ENCODE measurements at places on chromosomes 2 and 18.

DNA sequence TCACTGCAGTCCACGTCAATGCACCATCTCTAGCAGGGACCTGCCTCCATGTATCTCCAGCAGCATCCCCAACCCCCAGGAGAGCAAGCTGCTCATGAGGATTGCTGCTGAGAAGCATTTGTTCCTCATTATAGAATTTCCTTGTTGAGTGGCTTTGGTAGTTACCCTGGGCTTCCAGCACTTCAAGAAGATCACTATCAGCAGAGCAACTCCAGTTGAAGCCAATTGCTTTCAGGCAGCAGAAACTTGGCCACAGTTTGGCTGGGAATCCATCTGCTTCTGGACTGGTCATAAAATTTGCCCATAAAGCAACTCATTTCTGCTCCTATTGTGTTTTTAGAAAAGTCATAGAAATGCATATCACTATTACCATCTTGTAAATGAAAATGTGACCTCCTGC, 17.4 kb downstream of the TRPM8 start:
- no peak for DNase-seq

GRCh38 chr2:226991663-226992062, 155.8 kb downstream of the RHBDD1 start:
- DNase-seq = no peak

DNA sequence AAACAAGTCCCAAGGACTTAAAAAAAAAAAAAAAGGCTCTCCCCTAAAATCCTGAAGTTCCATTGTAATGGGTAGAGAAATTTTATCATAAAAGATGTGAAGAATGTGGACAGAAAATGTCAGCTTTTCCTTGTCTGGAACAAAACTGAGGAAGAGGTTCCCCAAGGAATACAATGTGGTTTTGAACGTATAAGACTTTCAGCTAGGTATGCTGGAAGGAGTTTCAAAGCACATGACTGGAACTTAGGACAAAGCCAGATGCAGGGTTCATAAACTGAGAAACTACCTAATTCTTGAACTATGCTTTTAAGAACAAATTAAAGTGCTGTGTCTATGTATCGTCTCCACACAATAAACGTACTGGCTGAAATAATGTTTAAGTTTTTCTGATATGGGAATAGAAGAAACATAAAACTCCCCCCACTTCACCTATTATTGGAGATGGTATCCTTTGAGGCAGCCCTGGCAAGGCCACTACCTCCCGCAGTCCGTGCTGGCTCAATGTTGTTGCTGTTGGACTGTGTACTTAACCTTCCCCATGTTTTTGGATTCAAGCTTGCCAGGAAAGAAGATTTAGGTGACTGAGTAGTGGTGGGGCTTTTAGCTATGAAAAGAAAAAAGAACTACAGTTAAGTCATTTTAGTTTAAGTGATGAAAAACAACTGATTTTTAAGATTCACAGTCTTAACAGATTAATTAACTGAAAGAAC, 84.2 kb upstream of the DNER start:
- DNase-seq = no peak

DNA sequence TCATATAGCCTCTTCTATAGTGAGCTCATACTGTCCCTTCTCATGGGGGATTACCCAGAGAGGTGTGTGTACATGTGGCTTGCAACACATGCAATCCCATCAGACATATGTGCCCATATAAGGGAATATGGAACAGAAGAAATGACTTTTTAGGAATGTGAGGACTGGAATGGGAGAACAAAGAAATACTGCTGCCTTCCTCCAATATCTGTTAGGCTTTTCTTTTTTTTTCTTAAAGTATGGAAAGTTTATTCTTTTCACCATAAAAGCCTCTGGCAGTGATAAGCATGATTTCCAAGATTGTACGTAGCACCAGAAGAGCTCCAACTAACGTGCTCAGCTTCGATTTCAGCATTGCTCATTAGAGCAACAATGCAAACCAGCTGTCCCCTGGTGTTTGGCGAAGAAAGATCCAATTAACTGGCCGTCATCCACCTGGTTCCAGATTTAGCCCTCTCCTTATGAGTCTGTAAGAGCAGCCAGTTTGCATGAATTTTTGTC, 113.6 kb downstream of the ADCYAP1 start:
- DNase-seq = no peak

GRCh38 chr2:196449083-196449482, 190.4 kb upstream of the CCDC150 start:
- no peak for DNase-seq

DNA sequence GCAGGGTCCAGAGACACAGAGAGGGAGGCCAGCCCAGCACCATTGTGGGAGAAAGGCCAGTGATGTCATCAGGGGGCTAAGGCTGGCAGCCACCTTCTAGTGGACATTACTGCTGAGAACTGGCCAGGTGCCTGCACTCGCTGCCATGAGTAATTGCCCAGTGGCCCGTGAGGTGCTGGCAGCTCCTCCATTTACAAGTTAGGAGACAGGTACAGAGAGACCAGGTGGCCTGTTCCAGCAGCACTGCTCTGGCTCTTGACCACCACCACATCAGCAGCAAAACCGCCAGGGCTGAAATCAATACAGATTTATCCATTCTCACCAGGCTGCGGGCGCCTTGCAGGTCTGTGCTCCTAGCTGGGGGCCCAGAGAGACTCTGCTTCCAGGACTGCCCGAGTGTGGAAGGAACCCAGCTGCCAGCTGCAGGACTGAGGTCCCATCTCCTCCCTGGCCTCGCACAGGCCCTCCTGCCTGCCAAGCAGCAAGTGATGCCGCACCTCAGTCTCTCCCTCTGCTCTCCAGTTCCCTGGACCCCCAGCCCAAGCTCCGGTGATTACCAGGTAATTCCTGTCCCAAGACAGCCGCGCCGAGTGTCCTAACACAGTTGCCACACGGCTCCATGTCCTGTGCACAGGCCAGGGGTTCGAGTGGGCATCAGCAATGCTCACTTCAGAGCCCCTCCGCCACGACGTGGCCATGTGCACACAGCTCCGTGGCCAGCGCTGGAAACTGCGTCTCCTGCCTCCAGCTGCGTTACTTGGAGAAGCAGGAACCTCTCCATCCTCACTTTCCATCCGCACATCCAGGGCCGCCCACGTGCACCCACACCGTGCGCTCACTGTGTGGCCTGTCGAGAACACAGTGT, 101.0 kb upstream of the CTDP1 start:
- DNase-seq = no peak

DNA sequence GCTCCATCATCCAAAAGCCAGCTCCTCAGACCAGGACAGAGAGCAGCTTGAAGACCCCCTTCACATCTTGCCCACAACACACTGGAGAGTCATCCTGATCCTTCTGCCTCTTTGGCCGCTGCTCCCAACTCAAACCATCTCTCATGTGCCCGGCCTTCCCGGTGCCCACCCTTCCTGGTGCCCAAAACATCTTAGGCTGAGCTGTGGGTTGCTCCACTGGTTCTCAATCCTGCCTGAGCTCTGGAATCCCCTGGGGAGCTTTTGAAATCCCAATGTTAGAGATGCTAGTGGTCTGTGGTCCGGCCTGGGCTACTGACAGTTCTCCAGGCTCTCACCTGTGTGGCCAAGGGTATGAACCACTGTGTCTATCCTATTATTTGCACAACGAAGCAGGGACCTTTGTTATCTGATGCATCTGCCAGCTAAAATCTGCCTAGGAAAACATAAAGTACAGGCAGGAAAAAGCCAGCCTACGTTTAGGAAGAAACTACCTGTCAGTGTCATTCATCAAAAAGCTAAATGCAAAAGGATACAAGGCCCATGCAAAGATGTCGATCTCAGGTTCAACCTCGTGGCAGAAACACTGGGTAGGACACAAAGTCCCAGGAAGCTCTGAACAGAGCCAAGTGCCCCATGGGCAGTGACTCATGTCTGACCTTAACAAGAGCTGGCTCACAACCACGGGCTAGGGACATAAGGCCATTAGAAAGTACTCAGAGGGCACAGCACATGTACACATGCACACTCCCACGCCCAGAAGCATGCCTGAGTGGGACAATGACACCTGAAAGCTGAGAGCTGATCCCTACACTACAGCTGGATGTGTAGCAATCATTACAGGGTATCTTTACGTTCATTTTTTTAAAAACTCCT, 30.8 kb downstream of the TBC1D8 start:
- DNase-seq = no peak

GRCh38 chr2:190173392-190173791, 110.9 kb upstream of the MSTN start:
- DNase-seq = no peak

GRCh38 chr2:45707006-45707405, 55.5 kb downstream of the PRKCE start:
- no peak for DNase-seq

DNA sequence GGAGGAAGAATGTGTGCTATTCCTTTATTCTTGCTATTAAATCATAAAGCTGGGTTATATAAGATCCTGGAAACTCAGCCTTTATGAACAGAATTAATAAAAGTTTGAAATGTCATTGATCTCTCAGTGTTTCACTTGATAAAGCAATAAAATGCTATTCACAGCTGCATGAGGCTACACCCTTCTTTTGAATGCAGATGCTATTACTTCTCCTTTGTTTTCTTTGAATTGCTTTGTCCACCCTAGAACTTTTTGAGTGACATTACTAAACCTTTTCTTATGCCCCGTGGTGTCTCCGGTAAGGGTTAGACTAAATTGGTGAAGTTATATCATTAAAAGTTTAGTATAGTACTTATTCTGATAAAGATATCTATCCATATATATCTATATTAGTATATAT, 18.9 kb downstream of the SERPINB5 start:
- DNase-seq = no peak

DNA sequence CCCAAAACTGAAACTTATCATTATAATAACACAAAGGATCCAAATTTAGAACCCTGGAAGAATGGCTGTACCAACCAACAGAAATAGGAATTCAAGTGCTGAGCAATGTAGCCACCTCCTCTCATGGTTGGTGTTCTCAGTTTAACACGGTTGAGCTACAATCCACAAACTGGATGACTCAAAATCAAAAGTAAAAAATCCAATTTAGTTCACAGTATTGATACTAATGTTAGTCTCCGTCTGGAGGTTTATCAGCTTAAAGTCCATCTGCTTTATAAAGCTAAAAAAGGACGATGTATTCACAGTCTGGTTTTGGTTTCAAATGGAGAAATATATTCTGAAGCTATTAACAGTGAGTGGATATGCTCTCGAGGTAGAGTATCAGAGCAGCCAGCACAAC, 40.5 kb downstream of the CNTNAP5 start:
- no peak for DNase-seq

GRCh38 chr2:100196786-100197494, 54.5 kb upstream of the AFF3 start:
- no peak for DNase-seq

DNA sequence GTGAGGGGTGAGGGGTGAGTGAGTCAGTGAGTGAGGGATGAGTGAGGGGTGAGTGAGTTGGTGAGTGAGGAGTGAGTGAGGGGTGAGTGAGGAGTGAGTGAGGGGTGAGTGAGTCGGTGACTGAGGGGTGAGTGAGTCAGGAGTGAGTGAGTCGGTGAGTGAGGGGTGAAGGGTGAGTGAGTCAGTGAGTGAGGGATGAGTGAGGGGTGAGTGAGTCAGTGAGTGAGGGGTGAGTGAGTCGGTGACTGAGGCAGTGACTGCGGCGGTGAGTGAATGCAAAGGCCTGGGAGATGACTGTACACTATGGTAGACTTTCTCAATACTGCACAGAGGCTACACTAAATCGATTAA, 16.6 kb downstream of the THAP4 start:
- peak; percentile 63 for DNase-seq

DNA sequence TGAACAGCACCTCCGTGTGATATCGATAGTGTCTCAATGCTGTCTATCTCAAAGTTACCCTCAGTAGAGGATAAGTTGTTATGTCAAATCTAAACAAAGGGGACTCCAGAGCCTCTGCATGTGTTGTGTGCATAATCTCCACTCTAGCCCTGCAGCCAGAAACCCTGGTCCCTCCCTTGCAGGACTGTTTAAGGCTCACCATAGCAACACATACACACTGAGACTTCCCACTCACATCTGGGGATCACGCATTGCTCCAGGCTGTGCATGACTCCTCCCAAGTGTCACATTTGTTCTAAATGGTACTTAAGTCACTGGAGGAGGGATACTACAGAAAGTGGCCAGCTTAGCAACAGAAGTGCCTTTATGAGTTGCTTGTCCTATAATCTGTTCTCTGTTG, 258.6 kb upstream of the CRIM1 start:
- no peak for DNase-seq

GRCh38 chr2:10265329-10266132, 37.2 kb upstream of the HPCAL1 start:
- DNase-seq = no peak

DNA sequence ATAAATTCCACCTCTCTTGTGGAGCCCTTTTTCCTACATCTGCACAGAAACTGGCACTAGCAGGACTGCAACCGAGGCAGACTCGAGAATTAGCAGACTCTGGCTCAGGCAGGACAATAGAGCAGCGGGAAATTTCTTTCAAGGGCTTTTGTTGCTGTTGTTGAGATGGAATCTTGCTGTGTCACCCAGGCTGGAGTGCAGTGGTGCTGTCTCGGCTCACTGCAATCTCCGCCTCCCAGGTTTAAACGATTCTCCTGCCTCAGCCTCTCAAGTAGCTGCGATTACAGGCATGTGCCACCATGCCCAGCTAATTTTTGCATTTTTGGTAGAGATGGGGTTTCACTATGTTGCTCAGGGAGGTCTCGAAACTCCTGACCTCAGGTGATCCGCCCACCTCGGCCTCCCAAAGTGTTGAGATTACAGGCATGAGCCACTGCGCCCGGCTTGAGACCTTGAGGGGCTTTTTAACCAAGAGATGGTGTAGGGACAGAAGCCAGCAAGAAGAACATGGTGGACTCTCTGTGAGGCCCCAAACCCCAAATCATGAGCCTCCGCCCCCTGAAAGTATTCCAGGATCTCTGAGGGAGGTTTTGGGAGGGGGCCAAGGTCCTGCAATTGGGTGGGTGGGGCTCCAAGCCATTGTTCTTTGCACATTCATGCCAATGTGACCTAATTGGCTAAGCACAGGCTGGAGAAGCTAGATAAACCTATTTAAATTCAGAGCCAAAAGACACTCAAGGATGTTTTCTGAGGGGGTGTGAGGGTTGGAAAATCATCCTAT, 68.4 kb upstream of the MSH2 start:
- DNase-seq = no peak

DNA sequence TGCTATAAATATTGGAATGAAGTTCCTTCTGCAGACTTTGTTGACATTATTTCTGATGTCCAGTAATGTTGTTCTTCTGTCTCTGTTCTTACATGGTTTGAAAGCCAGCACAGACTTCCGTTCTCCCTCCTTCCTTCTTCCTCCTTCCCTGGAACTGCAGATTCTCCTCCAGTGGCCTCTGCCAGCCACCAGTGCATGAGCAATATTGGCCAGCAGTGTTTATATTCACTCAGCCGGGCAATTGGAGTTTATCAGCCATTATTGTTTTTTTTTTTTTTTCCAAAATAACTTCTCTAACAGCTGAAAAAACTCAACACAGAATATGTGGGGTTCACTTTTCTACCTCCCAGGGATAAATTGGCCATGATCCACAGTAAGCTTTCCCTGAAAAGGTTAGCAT, 86.8 kb downstream of the ADCYAP1 start:
- DNase-seq = no peak

DNA sequence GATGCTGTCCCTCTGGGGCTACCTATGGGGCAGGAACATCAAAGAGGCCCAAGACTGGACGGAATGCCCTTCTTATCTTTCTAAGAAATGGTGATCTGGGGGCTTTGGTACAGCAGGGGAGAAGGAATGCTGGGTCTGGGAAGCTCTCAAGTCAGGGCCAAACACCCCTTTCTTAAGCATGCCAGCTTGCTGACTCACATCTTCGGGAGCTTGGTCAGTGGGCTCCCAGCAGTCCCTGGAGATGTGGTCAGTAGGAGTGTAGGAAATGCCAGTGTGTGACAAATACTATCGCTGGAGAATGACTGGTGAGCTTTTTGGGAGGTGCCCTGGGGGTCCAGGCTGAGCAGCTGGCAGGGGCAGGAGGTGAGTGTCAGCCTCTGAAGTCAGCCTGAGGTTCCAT, 105.0 kb upstream of the CDC42EP3 start:
- no peak for DNase-seq

All from stimulated activated CD4-positive, alpha-beta T cell treated with anti-CD3 and anti-CD28 coated beads, TNF-alpha, amount 100 ng/mL, for 24 hours (primary cell).